Psoas muscle (tissue), 8 donors: ENCODE measurements at places on chromosomes 11 and 22. TPM values are rescaled to one million over a fixed set of nuclear protein-coding genes. Genes with fewer than 3 reads are reported as not detected.

DDI1 gene
- not detected for polyA plus RNA-seq

XKR3 gene
- polyA plus RNA-seq = not detected

C1QTNF5 gene
- 12.0 TPM for polyA plus RNA-seq

SCO2 gene
- 0.99 TPM for polyA plus RNA-seq

HTR3A gene
- polyA plus RNA-seq = not detected

C22orf31 gene
- not detected for polyA plus RNA-seq

SLC16A8 gene
- polyA plus RNA-seq = 1.0 TPM

RIBC2 gene
- 0.04 TPM for polyA plus RNA-seq

LRRC10B gene
- polyA plus RNA-seq = 0.40 TPM

TRIM51 gene
- polyA plus RNA-seq = not detected

ARRB1 gene
- 3.6 TPM for polyA plus RNA-seq
